Left lung (tissue), 14 donors: ENCODE measurements at places on chromosomes 3 and 15. TPM values are rescaled to one million over a fixed set of nuclear protein-coding genes. Genes with fewer than 3 reads are reported as not detected.

The ROBO2 gene
- 59.2 TPM for polyA plus RNA-seq

The C3orf85 gene
- not detected for polyA plus RNA-seq

The TMEM39A gene
- 72.3 TPM for polyA plus RNA-seq

GRCh38 chr15:25183581-25184251 lies 228.9 kb downstream of the SNRPN start:
- no peak for DNase-seq

- no peak for DNase-seq
Observed at GRCh38 chr3:72105306-72105705, 320.4 kb upstream of the PROK2 start.

GRCh38 chr3:194667363-194667762 lies 4.6 kb downstream of the LSG1 start:
- DNase-seq, result no peak
